ENCODE measurements at places on chromosomes 6 and 20.

DNA sequence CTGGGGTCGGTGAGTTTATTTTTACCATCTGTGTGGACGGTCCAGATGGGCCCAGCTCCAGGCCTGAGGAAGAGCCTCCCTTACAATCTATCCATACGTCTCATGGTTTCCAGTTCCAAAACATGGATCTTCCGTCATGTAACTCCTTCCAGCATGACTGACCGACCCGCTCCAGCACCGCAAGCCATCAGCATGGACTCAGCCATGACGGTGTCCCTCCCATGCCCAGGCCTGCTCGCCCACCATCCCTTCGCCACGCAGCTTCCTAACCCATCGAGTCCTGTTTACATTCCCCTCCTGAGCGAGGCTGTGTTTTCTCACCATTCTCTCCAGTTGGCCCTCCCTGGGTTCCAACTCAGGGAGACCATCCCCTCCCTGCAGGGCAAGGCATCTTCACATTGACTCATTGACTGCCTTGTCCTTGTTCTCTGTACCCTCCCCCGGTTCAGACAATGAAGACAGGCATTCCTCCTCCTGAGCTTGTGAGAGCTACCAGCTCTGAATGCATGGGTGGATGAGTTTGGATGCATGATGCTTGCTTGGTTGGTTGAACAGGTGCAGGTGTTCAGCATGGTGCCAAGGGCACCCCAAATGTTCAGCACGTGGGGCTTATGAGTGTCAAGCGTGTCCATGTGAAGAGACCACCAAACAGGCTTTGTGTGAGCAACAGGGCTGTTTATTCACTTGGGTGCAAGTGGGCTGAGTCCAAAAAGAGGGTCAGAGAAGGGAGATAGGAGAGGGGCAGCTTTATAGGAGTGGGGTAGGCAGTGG lies 235.8 kb downstream of the SMOC2 start:
- no peak for DNase-seq

DNA sequence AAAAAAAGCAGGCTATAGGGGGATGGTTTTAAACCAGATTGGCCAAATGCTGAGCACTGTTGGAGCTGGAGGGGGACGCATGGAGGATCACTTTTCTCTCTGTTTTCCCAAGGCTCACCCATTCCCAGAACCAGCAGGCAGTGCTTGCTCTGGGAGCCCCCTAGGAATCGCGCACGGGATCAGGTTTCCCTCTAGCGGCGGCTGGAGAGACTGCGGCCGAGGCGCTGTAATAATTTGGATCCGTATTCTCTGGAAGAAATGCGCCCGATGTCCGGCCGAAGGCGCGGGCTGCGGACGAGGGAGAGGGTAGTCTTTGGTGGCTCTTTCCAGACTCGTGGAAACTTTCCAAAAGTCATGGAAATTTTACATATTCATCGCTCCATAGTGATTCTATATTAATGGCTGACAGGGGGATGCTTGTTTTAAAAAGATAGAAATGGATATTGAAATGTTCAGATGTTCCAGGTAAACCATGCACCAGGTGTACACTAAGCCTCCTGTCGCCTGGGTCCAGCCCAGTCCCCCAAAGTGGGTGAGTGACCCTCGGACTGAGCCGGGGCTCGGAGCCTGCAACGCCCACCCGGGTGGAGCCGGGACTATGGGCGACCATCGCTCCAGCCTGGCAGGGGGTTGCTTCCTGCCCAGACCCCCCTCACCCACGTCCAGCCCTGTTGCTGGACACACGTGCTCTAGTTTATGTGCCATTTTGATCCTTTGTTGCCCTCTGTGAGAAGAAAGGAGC lies 78.7 kb upstream of the PHACTR3 start:
- DNase-seq: peak; percentile 71

- DNase-seq: no peak
These were observed 22.3 kb downstream of the BEND6 start for GRCh38 chr6:56977192-56977591.

DNA sequence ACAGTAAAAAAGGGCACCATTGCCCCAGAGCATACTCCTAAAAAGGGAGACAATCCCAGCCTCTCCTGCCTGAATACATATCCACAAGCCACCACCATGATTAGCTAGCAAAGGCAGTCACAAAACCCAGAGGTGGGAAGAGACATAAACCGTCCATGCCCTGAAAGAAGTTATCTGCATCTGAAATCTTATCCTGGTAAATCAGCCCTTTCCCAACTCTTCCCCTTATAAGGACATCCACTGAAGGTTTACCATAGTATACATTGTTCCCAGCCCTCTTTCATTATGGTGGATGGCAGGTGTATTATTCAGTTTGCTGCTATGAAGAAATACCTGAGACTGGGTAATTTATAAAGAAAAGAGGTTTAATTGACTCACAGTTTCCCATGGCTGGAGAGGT lies 95.2 kb downstream of the TBC1D7 start:
- no peak for DNase-seq

GRCh38 chr20:51375561-51375960 lies 167.0 kb downstream of the NFATC2 start:
- no peak for DNase-seq

DNA sequence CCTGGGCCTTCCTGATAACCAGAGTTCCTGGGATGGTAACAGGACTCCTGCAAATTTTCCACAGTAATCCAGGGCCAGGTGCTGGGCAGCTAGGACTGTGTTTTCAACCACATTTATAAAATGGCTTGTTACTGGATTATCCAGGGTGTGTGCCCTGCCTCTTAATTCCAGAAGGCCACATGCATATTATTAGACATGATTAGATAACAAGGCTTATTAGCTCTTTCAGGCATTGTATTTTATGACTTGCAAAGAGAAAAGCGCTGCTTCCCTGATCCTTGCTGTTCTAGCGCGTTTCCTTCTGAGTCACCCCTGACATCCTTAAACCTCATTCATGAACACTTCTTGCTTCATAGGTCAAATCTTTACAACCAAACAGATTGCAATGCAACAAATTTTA lies 208.6 kb downstream of the UST start:
- DNase-seq: no peak

GRCh38 chr20:5773589-5773988 lies 23.4 kb downstream of the SHLD1 start:
- no peak for DNase-seq

GRCh38 chr20:57224641-57225138 lies 41.8 kb downstream of the BMP7 start:
- peak; percentile 75 for DNase-seq

- DNase-seq: no peak
These were observed 18.0 kb upstream of the GSTA3 start for GRCh38 chr6:52927451-52927850.

DNA sequence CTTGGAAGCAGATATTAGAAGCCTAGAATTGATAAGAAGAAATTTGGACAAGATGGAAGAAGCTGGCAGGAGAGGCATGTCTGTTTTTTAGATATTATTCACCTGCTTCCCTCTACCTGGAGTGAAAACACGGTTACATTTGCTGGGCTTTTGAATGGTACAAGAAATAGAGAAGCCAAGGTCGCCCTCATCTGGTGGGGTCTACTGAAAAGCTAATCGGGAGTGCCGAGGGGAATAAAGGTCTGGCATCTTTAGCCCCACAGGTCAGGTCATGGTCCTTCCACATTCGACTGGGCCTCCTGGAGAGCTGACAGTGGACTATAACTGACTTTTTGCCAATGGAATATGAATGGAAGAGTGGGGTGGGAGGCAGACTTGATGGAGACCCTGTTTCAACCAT lies 4.6 kb upstream of the C2 start:
- no peak for DNase-seq

Data from muscle of arm (tissue), 14 donors.